Hematopoietic multipotent progenitor cell treated with erythropoietin and hydrocortisone succinate and interleukin-3 and kit ligand, for 4 days (in vitro differentiated cells): ENCODE measurements at places on chromosomes 3 and 15.
A peak's percentile ranks its signal among the peaks of the same experiment; 100 is the strongest.

GRCh38 chr3:21477541-21478288, 273.3 kb downstream of the ZNF385D start:
- no peak for DNase-seq

GRCh38 chr3:65146179-65146578, 458.4 kb upstream of the ADAMTS9 start:
- no peak for DNase-seq

DNA sequence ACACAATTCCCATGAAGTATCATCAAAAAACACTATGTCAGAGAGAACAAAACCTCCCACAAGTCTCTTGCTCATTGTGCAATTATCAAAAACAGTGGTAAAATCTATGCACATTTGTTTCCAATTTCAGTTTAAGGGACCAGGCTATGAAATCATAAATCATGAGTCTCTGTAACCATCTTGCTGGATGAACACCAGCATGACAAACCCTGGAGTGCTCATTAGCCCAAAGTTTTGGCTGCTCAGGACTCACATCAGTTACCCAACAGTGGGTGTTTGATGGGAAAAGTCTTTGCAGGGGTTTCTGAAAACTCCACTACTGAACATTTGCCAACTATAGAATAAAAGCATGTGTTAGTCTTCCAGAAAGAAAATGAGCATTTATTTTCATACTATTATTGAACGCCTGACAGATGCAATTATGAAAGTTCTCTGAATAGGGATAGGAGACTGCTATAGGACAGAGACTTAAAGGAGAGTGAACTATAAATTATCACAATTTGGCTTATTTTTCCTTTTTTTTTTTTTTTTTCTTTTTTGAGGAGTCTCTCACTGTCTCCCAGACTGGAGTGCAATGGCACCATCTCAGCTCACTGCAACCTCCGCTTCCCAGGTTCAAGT, 240.8 kb upstream of the KCNMB2 start:
- DNase-seq: no peak

- DNase-seq: peak; percentile 20
Measured at GRCh38 chr3:123651449-123652341, 66.8 kb upstream of the HACD2 start.

GRCh38 chr3:159187706-159188105, 385.9 kb downstream of the MFSD1 start:
- DNase-seq: no peak

- peak; percentile 83 for DNase-seq
Measured at GRCh38 chr15:78077053-78077870, at the start of gene TBC1D2B. Gene TBC1D2B, minus strand, starts transcription at chr15:78077711. Its CDS starts 59 bp downstream, at chr15:78077652.

DNA sequence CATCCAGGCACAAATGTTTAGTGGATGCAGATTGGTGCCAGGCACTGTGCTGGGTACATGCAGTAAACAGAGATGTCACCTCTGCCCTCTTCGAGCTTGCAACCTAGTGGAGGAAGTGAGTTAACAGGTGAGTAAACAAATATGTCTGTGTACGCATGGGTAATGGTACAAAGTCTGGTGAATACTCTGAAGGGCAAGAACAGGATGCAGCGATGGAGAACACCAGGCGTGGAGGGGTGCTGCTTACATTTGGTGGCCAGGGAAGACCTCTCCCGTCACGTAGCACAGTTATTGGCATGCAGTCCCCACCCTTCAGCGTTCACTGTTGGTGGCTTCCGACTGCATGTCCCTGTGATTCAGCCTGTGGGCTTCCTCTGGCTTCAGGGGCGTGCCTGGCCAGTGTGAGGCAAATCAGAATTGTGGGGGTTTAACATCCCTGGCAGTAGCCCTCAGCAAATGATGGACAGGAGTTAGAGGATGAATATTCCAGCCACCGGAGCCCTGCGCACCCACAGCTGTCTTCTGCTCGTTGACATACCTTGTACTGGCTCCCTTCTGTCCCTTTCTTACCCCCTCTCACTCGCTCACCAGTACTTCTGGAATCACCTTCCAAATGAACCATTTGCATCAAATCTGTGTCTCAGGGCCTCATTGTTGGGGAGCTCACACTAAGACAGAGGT, 9.1 kb upstream of the HDAC11 start:
- no peak for DNase-seq

- DNase-seq: peak; percentile 79
Measured at GRCh38 chr3:184540777-184541681, 20.6 kb upstream of the EPHB3 start.
